ENCODE measurements at places on chromosomes 7 and 10. TPM values are rescaled to one million over a fixed set of nuclear protein-coding genes. Genes with fewer than 3 reads are reported as not detected.

Gene OPN4
- total RNA-seq, result 0.23 TPM

Gene SFTPD
- total RNA-seq, result not detected

Gene SCART1
- total RNA-seq, result 1.0 TPM

Gene HTR5A
- not detected for total RNA-seq

GRCh38 chr10:18533896-18534295, 117.5 kb downstream of the NSUN6 start:
- no peak for DNase-seq

DNA sequence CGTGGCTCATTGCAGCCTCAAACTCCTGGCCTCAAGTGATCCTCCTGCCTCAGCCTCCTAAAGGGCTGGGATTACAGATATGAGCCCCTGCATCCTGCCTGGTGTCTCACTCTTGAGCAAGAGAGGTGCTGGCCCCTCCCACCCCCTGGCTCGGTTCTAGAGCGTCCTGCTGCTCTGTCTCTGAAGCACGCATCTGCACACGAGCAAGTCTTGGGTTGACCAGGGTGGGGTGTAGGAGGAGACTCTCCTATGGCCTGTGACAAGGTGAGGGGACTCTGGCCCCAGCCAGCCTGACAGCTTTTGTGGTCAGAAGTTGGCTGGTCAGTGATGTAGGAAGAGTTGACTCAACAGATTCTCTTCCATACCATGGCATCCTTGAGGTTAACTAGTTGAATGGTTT, 110.7 kb upstream of the CARD11 start:
- DNase-seq, result no peak

DNA sequence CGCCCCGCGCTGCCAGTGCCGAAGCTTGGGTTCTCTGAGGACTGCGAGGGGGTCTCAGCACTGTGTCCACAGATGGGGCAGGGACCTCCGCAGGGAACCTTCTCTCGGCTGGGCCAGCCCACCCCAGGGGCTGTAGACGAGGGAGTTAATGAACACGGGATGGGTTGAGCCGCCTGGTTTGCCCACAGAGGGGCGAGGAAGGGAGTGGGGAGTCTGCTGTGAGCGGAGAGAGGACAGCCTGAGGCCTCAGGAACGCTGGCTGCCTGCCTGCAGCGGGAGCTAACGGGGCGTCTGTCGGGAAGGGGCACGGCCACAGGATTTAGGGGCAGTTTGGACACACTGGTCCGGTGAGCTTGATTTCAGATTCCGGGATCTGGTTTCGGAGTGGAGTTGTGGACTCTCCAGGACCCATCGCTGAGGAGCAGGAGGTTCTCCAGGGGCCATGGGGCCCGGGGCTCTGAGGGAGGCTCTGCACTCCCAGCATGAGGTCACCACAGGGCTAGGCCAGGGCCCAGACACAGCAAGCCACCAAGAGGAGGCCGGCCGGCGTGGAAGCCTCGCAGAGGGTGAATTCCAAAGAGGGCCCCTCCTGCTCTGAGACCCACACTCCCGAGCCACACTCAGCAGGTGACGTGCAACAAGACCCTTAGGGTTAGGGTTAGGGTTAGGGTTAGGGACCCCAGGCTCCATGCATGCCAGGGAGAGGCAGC, 19.0 kb upstream of the FAM20C start:
- DNase-seq, result no peak

GRCh38 chr10:24645784-24646183, 77.9 kb downstream of the ARHGAP21 start:
- DNase-seq, result peak; percentile 38

DNA sequence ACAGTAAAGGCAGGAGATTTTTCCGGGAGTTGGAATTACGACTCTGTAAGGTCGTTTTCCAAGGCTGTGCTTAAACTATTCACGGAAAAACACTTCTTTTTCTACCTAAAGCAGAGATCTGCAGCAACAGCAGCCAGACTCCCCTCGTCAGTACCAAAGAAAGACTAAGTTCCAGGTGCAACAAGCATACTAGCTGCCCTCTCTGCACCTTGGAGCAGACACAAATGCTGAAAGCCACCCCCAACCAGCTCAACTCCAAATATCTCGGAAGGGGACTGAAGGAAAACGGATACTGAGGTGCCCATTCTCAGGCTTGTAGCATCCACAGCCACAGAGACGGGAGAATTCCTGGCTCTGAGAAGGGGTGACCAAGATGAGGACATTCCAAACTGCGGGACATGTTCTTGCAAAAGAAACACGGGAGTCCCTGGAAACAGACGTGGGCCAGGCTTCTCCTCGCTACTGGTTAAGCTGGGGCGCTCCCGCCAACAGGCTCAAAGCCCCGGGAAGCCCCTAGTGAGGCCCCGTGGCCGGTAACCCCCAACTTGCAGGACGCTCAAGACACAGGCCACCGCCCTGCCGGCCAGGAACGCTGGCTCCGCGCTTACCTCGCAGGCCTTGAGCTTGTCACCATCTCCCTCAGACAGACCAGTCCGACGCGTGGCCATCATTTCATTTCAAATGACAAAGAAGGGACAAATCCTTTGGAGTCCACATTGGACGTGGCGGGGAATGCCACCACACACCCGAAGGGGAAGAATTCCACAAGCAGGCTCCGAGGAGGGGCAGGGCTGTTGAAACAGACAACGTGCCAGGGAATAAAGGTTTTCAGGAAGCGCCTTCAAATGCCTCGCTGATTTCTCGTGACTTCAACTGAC, 2.2 kb downstream of the ARHGAP21 start:
- DNase-seq, result peak; percentile 34

- no peak for DNase-seq
Observed at GRCh38 chr7:117485118-117485620, 5.3 kb downstream of the CFTR start.
